ENCODE measurements at places on chromosomes 7 and 10.

DNA sequence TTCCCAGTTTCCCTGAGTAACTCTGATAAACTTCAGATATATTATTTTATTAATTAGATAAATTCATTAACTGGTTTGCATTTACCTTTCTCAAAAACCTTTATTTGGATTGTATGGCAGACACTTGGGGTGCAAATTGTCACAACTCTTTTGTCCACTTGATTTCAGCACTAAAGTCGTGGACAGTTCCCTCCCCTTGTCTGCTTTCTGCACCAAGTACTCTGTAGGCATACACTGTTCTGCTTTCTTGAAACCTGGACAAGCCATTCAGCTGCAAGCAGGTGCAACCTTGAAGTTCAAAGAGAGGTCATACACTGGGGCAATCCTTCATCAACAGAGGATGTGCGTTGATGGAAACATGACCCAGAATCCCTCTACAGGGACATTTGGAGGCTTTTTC lies 162.9 kb downstream of the ARL5B start:
- no peak for DNase-seq

DNA sequence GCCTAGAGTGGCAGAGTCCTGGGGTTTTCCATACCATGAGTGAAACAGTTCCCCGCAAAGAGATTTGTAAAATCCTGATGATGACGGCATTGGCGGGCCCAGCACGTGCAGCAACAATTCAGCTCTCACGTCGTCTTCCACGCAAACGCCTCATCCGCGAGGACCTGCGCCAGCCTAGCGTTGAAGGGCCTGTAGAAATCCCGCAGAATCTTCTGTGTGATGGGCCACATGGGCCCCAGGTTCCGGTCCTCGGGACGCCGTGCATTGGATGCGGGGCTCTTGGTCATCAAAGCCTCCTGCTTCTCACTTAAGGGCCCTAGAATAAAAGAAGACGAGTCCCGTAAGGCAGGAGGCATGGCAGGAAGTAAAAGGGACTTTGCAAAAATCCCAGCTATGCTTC lies 83.4 kb downstream of the CHST15 start:
- no peak for DNase-seq

DNA sequence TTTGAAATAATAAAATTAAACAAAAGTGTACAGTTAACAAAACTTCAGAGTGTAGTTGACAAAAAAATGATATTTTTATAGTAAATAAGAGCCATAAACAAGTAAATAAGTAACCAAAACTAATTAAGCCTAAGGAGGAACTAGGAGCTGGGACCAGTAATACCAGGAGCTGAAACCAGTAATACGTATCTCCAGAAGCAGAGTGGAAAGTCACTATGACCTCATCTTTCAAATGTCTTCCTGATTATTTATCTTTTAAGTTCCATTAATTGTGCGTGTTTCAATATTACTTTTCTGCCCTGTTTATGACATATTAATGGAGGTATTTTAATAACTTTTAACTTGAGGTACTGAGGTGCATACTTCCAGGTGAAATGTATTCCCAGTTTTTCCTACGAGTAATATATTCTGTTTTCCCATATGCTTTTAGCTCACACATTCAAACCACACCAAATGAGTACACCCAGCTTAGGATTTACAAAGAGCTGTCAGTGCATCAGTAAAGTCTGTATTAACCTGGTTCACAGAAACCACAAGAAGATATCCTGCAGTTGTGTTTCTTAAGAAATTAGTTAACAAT lies 283.7 kb upstream of the HGF start:
- no peak for DNase-seq

DNA sequence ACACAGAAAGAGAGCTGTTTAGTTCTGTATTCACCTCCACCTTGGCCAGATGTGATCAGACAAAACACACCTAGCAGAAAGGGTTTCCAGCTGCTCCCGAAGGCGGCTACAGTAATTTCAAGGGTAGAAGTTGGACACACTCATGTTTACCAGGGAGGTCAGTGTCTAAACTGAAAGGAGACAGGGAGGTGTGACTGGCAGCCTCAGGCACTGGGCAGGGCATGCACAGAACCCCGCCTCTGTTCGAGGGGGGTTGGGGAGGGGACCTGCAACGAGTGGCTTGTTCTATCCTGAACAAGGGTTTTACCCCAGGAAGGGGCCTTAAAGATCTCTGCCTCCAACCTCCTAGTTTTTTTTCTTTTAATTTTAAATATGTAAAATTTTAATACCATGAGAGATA lies 49.6 kb downstream of the BPGM start:
- DNase-seq: no peak

DNA sequence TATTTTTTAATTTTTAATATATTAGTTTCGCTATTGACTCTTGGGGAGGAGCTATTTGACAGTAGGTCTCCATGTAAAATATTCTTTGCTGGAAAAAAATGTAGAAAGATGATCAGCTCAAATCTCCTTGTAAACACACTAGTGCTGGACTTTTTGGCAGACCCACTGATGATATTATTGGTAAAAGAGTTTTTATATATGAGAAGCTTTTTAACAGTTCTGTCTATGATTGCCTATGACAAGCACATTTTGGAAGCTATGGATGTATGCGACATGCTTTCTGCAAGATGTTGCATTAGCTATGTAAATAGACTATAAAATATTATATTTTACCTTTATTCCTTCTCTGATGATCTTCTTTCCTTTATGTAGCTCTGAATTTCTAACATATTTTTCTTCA lies 928.5 kb downstream of the DNAJB9 start:
- DNase-seq: no peak

DNA sequence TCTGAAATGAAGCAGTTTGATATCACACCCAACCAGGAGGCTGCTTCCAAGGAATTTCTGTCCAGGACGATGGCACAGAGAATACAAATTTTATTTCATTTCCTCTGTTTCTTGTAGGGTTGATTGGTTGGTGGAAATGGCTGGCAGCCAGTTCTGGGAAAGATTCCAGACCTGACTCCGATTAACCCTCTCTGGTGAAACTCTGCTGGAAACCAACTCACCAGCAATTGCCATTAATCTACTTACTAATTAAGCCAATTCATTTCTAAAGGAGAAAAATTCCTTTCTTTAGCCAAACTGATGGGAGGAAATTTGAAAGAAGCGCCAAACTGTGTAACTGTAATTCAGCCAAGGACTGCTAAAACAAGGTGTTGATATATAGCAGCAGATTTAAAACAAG lies 10.7 kb downstream of the PTF1A start:
- no peak for DNase-seq

GRCh38 chr10:69449841-69450240 lies 1.4 kb upstream of the TSPAN15 start:
- DNase-seq: peak; percentile 56

DNA sequence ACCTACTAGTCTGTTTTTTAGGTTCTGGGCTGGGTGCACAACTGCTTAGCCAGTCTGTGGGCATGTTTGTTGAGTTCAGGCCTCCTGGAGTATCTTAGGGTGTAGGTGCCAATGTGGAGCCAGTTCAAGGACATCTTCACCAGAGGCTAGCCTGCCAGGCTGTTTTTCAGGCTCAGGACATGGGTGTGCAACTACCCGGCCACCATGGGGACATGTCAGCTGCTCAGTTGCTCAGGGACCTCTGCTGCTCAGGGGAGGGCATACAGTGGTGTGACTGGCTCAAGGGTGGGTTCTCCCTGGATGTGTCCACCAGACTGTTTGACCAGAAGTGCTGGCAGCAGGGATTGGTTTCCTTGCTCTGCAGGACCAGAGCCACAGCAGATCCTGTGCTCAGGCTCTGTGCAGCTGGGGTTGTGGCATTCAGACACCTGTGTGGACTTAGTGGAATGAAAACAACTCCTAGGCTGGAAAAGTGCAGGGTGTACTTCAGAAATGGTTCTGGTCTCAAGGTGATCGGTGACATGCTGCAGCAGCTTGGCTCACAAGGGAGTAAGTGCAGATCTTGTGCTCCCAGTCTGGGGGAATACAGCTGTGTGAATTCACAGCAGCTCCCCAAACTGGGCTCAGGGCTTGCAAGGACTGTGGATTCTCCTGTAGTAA lies 44.8 kb downstream of the PALS2 start:
- no peak for DNase-seq

DNA sequence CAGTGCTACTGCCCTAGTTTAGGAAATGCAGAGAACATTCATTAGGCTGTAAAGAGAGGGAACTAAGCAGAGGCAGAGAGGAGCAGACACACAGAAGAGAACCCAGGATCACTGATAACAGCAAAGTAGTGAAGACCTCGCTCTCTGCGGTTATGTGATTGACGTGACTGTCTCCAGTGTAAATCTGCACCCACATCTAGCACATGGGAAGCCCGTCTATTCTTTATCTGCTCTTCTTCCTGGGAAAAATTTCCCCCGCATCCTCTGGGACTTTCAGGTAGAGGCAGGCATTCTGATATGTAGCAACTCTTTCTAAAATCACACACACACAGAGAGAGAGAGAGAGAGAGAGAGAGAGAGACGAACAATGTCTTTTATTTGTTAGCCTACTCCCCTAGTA lies 699.6 kb downstream of the GRID1 start:
- DNase-seq: no peak

- no peak for DNase-seq
Measured at GRCh38 chr10:6058682-6059475, 3.3 kb downstream of the IL2RA start.

- no peak for DNase-seq
Measured at GRCh38 chr7:99106821-99107241, 37.1 kb downstream of the SMURF1 start.

GRCh38 chr10:90947030-90947960 lies 26.4 kb upstream of the ANKRD1 start:
- DNase-seq: peak; percentile 38

GRCh38 chr10:48491392-48492139 lies 113.3 kb downstream of the ARHGAP22 start:
- no peak for DNase-seq

DNA sequence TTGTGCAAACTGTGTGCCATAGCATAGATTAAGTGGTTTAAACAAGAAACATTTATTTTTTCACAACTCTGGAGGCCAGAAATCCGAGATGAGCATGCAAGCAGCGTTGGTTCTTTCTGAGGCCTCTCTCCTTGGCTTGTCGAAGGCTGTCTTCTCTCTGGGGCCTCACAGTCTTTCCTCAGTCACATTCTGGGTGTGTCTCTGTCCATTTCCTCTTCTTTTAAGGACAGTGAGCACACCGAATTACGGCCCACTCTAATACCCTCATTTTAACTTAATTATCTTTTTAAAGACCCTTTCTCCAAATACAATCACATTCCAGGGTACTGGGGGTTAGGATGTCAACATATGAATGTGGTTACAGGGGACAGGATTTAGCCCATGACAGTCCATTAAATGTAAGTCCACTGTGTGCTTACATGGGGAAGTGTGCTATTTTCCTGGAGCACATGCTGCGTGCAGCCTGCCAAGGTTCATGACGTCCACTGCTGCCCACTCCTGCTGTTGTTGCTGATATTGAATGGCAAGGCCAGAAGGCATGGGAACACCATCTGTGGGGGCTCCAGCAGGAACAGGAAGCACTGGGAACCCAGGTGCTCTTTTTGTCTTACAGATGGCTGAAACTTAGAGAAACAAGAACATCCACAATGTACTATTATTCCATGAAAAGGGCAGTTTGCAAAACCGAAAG lies 365.5 kb downstream of the GALNT17 start:
- no peak for DNase-seq

DNA sequence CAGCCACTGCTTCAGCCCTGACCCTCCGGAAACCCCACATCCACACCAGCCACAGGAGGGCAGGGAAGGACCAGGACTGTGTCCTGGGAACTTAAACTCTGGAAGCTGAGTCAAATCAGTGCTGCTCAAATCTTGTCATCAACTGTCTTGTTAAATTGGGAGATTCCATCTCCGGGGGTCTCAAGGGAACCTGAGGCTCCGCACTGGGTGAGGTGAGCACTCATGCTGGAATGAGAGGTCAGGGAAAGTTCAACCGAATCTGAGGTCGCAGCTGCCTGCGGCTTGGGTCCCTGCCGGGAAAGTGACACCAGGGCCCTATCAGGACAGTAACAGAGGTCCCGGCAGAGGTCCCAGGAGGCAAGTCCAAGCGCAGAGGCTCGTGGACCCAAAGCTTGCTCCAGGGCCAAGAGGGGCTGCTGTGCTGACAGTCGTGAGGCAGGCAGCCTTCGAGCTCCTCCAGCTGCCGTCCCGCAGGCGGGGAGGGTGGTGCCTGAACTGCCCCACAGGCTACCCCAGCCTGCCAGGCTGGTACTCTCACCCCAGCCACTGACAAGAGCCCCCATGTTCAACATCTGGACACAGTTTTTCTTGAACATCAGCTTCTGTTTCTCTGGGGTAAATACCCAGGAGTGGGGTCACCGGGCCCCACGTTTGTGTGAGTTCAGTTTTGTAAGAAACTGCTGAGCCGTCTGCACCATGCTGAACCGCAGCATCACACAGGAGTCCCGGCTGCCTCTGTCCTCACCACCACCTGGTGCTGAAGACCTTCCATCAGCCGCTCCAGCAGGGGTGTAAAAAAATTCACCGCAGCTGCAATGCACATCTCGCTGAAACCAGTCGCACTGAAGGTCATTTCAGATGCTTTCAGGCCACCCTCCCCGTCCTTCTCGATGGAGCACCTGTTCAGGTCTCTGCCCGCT lies 101.0 kb downstream of the DIP2C start:
- no peak for DNase-seq

DNA sequence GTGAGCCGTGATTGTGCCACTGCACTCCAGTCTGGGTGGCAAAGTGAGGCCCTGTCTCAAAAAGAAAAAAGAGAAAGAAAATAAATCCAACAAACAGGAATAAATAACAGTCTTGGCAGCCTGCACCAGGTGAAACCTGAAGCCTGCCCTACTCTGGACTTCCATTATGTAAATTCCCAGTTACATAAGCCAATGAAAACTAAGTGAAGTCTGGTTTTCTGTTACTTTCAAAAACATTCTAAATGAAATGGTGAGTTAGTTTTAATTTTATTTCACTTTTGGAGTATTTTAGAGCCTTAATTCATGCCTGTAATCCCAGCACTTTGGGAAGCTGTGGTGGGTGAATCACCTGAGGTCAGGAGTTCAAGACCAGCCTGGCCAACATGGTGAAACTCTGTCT lies 22.5 kb upstream of the HIBADH start:
- DNase-seq: no peak

DNA sequence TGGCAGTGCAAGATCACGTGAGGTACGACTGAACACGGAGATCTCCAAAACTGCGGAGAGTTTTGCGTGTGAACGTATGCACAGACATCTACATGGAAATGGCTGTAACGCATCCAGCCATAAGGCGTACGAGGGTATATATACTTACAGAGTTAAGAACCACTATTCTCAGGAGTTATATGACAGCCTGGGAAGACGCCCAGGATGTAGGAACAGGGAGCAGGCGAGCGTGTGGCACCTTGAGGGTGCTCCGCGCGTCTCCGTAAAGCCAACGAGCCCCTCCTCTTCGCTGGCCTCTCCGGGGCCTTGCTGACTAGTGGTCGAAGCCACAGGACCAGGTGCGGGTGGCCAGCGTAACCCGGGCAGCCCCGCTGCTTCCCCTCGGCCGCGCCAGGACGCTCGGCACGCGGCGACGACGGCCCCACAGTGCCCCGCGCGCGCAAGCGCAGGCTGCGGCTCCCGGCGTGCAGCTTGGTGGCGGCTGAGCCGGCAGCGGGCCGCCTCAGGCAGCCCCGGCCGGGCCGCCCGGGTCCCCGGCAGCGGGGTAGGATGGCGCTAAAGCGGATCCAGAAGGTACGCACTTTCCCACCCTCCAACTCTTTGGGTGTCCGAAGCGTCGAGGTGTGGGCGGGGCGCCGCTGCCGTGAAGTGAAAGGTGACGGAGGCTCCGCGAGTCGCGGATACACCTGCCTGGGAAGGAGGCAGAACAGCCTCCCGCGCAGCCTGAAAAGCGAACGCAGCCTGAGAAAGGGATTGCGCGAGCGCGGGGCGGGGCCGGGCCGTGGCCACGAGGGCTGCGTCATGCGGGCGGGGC lies at the start of gene UBE2D4:
UBE2D4 (plus strand) TSS at position 453 of the 814 bp plus-strand sequence; CDS start at position 550, 97 bp downstream.
- DNase-seq: peak; percentile 46

Data from fibroblast of gingiva (primary cell).